ENCODE measurements at places on chromosomes 6 and 20.

DNA sequence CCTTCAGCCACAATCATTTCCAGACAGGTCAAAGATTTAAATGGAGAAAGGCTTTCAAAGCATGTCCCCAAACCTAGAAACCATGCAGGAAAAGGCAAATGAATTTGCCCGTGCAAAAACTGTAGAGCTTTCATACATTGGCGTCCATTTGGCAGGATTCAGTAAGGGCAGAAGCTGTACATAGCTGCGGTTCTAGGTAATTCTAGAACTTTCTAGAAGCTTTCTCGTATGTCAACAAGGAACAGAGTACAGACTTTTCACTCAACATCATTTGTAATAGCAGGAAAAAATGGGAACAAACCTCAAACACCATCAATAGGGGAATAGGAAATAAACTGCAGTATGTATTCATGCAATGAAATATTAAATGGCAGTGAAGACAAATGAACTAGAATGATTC is 11.1 kb upstream of the MAPK13 start:
- no peak for DNase-seq

DNA sequence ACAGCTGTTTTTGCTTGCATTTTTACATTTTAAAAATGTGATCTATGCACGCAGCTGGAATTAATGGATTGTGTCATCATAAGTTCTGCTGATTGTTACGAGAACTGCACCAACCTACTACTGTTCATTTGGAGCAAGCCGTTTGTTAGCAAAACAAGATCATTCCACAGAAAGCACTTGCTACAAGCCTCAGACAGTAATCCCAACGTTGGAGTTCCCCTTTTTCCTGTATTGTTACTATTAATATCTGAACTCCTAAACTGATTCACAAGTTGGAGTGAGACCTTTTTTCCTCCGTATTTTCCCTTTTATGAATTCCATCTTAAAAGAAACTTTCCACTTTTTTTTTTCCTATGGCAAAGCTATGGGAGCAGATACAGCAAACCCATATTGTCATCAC is 3.5 kb downstream of the TENT5A start:
- no peak for DNase-seq

GRCh38 chr20:43963872-43964791 is 49.5 kb downstream of the TOX2 start:
- DNase-seq = no peak

- no peak for DNase-seq
Observed at GRCh38 chr20:59406446-59406845, 106.0 kb downstream of the EDN3 start.

DNA sequence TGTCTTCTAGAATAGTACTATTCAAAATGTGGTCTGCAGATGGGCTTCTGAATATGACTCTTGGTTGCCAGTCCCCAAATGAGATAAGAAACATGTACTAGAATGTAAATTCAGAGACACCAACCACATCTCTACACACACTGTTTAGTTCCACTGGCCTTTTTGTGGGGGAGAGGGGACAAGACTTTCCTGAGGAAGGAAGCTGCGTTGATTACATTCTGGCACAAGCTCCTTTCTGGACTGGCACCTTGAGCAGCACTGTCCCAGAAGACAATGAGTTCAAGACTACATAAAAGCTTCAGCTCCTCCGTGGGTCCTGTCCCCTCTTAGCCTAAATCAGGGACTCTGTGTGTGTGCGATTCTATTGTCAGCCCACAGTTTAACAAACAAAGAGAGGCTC is 6.9 kb upstream of the IYD start:
- DNase-seq = no peak

DNA sequence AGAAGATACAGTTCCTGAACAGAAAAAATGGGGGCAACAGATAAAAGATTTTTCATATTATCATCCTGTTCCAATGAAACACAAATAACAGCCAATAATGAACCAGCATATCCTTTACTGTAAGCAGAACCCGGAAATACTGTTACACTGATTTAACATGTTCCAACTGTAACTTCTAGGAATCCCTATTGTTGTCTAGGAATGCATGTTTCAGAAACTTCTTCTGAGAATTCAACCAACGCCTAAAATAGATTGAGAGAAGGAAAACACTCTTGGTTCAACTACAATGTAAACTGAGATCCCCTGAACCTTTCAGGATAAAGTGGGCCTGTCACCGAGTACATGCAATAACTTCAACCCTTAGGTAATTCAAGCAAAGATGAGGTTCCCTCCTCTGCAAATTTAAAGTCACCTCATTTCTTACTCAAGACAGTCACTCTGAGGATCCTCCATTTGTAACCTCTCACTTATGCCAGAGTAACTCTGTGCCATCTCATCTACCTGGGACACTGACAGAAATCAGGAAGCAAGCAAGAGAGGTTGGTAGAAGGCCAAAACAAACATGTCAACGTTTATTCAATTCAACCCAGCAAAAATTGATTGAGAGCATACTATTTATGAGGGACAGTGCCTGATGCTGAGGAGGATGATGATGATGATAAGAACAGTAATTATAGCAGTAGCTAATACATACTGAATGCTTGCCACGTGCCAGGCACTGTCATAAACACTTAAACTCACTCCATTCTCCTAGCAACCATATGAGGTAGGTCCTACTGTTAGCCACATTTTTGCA is 14.1 kb downstream of the UBE3D start:
- no peak for DNase-seq

DNA sequence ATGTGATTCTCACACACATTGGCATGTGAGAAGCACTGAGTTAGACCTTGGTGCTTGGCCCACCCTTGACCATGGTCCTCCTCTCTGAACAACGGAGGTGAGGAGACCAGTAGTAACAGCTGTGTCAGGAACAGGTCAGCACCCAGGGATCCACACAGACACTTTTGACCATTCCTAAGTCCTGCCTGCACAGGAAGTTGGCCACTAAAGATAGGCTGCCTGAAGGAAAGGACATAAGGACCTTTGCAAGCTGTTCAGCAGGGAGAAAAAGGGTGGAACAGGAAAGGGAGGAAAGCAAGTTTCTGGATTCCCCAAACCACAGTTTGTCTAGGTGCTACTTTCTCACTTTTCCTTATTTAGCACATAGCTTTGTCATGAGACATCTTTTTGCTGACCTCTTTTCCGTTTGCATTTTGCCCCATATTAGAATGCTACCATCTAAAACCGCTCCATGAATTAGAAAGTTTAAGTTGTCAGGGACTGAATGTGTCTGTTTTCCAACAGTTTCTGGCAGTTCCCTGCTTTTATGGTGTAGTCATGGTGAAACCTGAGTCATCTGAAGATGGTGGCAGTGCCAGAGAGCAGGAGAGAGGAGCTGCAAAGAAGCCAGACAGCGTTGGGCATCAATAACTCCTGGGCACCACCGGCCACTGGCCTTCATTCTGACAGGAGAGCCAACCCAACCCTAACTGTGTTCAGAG is 1.1 kb upstream of the CD109 start:
- no peak for DNase-seq

- DNase-seq = no peak
Observed at GRCh38 chr6:170232186-170233002, 58.5 kb downstream of the DLL1 start.
